CD4-positive, alpha-beta T cell treated with Interleukin-2 at 100 ng/mL for 4 hours (primary cell): ENCODE measurements at places on chromosomes 12 and 14.

GRCh38 chr14:104827177-104828055, 26.5 kb downstream of the ZBTB42 start:
- DNase-seq, result peak; percentile 57

GRCh38 chr14:52018970-52019369, 29.6 kb downstream of the RTRAF start:
- DNase-seq, result no peak

DNA sequence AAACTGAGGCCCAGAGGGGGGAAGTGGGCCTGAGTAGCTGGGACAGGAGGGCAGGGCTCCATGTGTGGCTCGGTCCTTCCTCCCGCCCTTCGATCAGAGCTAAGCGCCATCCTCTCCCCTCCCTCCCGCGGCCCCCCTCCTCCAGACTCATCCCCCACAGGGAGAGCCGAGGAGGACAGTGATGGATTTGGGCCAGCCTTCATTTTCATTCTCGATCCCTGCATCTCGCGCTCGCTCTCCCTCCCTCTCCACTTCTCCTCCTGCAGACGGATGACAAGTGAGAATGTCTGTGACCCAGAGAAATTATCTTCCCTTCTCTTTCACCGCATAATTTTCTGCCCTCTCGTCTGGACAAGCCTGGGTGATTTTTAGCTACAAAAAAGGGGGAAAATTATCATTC, 183.3 kb downstream of the RBM19 start:
- DNase-seq, result no peak

GRCh38 chr14:61234215-61234916, 46.8 kb downstream of the TMEM30B start:
- no peak for DNase-seq

GRCh38 chr14:75711796-75712211, 50.8 kb downstream of the TTLL5 start:
- no peak for DNase-seq
